Right renal pelvis (tissue), 4 donors: ENCODE measurements at places on chromosomes 2 and 18.

- no peak for DNase-seq
Observed at GRCh38 chr2:202941771-202942170, 29.7 kb downstream of the CARF start.

GRCh38 chr2:173298536-173299097, 56.1 kb upstream of the CDCA7 start:
- no peak for DNase-seq

- no peak for DNase-seq
Observed at GRCh38 chr2:134917888-134918525, 615 bp upstream of the CCNT2 start.

DNA sequence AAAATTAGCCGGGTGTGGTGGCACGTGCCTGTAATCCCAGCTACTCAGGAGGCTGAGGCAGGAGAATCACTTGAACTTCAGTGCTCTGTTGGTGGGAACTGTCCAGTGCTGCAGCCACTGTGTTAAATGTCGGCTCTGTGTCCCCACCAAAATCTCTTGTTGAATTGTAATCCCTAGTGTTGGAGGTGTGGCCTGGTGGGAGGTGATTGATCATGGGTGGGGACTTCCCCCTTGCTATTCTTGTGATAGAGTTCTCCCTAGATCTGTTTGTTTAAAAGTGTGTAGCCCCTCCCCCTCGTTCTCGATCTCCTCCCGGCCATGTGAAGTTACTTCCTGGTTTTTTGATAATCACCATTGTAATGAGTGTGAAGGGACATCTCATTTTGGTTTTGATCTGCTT, 9.8 kb upstream of the RPL31 start:
- no peak for DNase-seq

- no peak for DNase-seq
Observed at GRCh38 chr2:88006912-88007439, 9.4 kb downstream of the RNU2-63P start.

GRCh38 chr18:2918761-2919550, 72.2 kb downstream of the EMILIN2 start:
- no peak for DNase-seq

DNA sequence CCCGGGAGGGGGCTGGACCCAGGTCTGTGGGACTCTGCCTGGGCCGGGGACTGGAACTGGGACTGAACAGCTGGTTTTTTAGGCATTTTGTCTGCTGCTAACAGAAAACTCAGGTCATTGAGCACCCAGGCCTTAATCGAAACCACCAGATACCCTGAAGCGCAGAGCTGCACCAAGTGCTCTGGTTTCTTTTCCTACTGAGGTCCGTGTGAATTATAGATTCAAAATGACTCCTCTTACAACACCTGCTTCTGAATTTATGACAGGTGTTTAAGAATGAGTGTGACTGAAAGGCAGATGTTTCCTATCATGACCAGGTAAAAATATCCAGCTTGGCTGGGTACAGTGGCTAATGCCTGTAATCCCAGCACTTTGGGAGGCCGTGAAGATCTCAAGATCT, 47.8 kb downstream of the TRAPPC12 start:
- no peak for DNase-seq

GRCh38 chr18:79965119-79965902, 868 bp downstream of the HSBP1L1 start:
- DNase-seq, result no peak

GRCh38 chr18:32355896-32356295, 114.8 kb downstream of the GAREM1 start:
- no peak for DNase-seq

DNA sequence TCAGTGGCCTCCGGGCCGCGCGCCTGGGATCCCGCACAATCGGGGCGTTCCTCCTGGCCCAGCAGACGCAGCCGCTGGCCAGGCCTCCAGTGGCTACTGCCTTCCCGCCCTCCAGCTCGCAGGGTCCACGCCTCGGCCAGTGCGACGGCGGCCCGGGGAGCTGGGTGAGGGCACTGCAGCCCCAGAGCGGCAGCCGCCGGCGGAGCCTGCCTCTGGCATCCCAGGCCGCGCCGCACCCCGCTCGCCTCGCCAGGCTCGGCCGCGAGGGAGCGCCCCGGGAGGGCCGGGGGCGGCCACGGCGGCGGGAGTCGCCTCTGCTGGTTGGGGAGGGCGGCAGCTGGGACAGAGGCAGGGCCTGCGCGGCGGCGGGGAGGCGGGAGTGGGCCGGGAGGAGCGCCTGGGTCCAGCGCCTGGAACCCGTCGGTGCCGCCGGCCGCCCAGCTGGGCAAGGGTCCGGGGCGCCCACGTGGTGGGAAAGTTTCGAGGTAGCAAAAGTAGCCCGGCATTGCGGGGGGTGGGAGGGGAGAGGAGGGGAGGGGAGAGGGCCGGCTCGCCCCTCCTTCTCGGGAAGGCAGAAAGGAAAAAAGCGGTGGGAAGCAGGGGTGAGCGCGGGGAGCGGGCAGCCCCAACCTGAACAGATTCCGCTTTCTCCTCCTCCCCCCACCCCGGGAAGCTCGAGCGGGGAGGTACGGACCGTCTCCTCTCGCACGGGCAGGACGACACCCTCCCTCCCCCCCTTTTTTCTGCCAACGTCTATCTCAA, 1.5 kb upstream of the INHBB start:
- DNase-seq, result no peak

DNA sequence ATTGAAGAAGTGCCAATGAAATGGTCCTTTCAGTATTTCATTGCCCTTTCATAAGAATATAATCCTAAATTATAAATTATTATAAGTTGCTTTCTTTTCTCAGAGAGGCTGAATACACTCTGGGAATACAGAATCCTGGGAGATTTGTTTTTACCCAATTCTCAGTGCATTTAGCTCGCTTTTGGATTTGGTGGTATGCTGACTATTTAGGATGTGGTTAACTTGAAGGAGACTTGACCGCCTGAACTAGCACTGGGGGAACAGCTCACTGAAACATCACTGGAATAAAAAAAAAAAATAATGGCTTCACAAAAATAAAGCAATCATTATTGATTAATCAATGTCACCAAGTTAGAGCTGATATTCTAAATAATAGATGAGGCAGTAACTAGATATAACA, 10.2 kb downstream of the TNFAIP6 start:
- DNase-seq, result no peak

DNA sequence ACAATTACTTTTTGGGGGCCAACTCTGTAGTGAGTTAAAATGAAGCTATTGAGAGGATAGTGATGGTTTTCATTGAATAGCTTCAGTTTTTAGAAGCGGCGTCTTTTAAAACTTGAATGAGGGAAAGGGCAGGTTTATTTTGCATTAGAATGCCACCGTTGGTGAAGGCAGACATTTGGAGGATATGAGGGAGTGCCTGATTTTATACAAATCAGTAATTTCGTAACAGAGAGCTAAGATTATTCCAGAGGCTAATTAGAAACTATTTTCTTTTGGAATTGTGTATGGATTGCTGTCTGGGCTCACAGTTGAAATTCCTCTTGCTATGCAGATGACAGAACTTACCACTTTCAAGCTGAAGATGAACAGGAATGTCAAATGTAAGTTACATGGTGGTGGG, 67.6 kb downstream of the ITGB1BP1 start:
- no peak for DNase-seq

DNA sequence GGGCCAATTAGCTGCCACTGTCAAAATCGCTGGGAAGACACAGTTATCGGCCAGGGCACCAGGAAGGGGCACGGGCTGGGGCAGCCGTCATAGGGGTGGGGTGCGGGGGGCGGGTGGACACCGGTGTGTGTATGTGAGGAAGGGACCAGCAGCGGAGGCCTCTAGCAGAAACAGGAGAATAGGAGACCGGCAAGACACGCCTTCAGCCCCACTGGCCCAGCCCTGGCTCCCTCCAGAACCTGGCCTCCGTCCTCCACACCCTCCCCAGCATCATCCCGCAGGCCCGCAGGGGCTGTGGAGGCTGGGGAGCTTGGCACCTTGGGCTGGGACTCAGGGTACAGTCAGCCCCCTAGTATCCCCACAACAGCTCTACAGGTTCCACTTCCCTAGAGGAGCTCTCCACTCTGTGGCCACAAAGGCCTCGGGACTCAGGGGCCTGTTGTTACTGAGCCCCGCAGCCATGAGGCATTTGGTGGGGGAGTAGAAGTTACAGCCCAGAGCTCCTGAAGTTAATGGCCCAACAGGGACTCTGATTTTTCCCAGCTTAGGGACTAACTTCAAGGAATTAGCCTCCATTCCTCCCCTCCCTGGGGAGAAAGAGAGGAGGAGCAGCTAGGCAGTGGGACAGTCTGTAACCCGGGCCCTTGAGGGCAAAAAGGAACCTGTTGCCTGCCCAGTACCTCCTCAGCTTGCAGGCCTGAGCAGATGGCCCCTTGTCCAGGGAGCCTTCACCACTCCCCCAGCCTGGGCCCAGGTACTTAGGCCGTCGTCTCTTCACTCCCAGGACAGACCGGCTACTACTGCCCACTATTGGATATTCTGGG, 19.9 kb downstream of the SH2D6 start:
- DNase-seq, result no peak

DNA sequence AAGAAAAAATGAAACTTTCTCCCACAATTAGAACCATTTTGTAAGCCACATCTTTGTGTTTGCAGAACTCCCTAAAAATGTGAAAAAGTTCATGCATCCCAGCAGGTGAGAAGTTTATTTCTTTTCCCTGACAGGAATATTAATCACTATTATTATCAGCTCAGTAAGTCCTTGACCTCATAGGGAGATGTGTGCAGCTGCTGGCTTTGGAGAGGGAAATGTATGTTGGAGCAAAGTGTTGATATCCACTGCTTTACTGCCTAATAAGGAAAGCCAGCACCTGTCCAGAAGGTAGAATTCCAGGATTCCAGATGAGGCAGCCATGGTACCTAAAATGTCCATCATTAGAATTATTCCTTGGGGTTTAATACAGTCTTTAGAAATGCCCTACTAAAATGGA, 35.8 kb upstream of the CCNT2 start:
- no peak for DNase-seq

GRCh38 chr2:116200086-116200485, 1614.4 kb upstream of the DDX18 start:
- no peak for DNase-seq

DNA sequence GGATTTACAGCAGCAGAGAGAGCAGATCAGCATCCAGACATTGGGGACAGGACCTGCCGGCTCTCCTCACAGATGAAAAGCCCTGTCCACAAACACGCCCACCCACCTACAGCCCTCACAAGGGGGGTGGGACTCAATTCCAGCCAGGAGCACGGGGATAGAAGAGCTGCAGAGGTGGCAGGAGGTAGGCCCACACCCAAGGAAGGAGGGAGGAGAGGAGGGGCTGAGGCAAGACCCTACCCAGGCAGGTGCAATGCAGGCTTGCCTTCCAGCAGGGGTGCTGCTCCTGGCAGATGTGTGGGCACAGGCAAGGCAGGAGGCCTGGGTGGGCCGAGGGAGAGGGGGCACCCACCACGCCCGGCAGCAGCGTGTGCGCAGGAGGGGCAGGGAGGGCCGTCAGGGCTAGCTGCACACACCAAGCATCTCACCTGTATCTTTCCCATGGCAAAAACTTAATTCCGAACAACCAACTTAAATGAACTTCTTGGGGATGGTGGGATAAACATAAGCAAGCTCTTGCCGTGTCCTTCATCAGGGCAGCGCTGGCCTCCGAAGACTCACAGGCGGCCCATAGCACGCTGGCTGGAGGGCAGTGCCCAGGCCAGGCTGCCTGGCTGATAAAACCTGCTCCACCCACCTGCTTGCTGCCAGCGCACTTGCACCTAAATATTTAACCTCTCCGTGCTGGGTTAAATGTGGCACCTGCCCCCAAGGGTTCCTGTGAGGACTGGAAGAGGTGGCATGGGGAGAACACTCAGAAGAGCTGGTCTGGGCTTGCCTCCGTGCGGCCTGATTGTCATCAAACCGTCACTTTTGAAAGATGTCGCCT, 219.5 kb downstream of the HDAC4 start:
- no peak for DNase-seq

GRCh38 chr2:201452058-201452921, 750 bp downstream of the STRADB start:
- DNase-seq, result no peak
